Substantia nigra (tissue), 51 donors: ENCODE measurements at places on chromosomes 6 and 20.

GRCh38 chr6:9504191-9504590 is 910.7 kb downstream of the TFAP2A start:
- no peak for DNase-seq

DNA sequence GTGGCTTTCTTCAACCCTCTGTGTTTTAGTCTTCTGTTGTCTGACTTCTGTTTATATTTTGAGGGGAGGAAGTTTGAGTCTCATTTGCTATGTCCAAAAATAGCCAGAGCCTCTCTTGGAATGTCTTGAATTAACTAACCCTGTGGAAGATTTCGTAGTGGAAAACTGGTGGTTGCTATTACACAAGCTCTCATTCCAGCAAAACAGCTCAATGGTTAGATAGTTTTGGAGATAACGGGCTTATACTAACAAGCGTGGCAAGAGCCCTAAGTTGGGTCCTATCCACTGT is 1.6 kb downstream of the CCN2 start:
- DNase-seq = no peak

DNA sequence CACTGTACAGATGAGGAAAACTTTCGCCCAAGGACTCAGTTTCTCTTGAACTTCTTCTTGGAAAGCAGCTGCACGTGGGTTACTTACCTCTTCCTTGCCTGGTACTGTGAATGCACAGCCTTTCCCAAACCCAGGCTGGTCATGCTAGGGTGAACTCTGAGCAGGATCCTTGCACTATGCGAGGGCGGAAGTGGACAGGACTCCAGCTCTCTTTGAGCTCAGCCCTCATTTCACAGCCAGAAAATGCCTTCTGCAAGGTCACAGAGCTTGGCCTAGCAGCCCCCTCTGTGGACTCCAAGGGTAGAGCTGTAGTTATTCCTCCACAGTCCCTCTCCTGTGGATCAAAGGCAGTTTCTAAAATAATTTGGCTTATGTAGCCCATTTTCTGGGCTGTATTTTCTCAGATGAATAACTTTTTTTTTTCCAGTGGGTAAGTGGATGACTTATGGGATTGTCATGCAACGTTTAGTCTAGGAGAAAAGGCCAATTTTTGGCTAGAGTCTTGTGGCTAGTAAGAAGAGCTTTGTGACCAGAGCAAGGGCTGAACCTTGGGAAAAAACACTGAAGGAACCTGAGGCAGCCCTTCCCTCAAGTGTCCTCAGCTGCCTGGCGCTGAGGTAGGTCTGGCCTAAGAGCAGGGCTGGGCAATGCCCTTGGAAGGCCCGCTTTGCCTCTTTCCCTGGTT is 172.7 kb downstream of the SCP2D1 start:
- no peak for DNase-seq

DNA sequence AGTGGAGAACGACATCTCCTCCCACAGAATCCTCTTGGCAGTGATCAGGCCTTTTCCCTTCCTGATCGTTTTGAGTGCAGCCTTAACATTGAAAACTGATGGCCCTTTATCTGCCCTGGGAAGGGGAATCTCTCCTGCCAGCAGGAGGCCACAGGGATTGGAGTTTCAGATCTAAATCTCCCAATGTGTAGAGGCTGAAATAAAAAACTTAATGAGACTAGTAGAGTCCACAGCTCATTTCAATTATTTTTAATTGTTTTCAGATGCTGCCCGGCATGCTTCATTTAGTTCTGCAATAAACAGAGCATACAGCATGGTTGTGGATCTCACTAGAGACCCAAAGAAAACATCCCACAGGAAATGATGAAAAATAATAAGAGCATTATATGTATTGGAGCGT is 662.2 kb upstream of the HS3ST5 start:
- no peak for DNase-seq

GRCh38 chr6:125552819-125553218 is 196.6 kb upstream of the HEY2 start:
- DNase-seq = no peak

GRCh38 chr20:47995661-47996060 is 210.4 kb upstream of the SULF2 start:
- DNase-seq = no peak

GRCh38 chr6:23200946-23201345 is 631.6 kb downstream of the HDGFL1 start:
- no peak for DNase-seq

DNA sequence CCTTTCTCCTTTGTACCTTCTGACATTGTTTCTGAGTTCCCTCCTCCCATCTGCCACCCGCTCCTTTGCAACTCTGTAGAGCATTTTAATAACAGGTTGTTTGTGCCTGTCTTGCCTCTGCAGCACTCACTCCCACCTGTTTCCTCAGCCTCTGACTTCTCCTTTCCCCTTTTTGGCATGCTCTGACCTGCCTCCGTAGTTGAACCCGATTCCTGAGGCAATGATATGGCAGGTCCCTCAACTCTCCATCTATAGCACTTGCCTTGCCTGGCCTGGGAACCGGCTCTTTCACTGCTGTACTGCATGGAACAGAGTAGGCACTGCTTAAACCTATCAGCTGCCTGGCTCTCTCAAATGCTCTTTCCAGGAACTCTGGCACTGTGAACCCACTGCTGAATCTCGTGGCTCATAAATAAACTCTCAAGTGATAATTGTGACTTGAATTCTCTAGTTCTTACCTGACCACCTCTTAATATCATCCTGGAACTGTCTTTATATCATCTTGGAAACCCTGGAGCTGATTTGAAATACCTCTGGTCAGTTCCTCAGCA is 50.3 kb downstream of the UTRN start:
- DNase-seq = no peak

- DNase-seq = no peak
Observed at GRCh38 chr20:63549019-63549418, 1.5 kb upstream of the SRMS start.

DNA sequence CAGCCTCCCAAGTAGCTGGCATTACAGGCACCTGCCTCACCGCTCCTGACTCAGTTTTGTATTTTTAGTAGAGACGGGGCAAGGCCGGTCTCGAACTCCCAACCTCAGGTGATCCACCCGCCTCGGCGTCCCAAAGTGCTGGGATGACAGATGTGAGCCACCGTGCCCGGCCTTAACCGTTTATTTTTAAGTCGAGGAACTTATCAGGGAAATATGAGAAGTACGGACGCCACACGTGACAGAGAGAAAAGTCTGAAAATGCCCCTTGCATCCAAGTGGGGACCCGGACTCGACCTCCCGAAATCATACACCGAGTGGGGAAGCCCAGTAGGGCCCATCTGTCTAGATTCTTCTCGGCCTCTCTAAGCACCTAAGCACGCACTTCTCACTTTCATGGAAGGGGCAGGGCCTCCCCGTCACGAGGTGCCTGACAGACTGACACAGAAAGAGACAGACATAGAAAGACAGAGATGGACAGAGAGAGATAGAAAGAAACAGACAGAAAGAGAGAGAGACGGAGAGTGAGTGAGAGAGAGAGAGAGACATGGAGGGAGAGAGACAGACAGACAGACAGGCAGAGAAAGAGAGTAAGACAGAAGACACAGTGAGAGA is 756.5 kb upstream of the DEFB115 start:
- DNase-seq = no peak

DNA sequence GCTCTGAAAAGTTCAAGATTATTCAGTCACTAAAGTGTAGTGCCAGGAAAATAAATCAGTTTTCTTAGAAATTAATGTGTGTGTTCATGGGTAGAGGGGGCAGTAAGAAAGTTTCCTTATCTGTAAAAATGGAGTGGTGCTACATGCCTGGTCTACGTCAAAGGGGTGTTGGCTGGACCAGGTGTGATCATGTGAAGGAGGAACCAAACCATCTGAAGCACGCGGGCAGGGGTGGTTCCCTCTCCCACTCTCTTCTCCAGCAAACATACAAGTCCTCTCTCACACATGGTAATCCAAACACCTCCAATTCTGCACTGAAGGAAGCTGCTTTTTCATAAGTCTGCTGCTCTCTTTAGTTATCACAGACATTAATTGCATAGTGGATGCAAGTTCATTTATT is 63.1 kb downstream of the CLIC5 start:
- no peak for DNase-seq

- no peak for DNase-seq
Observed at GRCh38 chr6:128370072-128370471, 150.3 kb downstream of the PTPRK start.

GRCh38 chr20:62642666-62643520 is 590 bp downstream of the SLCO4A1 start:
- no peak for DNase-seq

DNA sequence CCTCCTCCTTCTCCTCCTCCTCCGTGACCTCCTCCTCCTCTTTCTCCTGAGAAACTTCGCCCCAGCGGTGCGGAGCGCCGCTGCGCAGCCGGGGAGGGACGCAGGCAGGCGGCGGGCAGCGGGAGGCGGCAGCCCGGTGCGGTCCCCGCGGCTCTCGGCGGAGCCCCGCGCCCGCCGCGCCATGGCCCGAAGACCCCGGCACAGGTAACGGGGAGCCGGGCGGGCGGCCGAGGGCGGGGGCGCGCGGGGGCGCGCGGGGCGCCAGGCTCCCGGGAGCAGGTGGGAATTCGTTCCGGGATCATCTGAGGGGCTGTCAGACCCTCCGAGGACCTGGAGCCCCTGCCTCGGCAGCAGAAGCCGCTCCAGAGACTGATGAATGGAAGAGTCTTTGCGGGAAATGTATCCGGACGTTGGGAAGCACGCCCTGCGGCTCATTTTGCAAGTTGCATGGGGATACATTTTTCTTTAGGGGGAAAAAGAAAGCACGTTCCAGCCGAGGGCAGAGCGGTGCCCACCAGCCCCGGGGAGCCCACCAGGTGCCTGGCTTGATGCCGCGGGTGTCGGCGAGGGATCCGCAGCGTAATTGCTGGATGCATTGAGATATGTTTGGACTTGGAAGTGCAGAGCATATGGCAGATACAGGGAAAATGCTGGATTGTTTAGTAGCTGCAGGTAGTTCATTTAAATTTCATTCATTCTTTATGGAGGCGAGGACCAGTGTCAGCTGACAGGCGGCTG is 394 bp downstream of the MYB start:
- DNase-seq = no peak

GRCh38 chr6:152503546-152503945 is 133.6 kb downstream of the SYNE1 start:
- no peak for DNase-seq

DNA sequence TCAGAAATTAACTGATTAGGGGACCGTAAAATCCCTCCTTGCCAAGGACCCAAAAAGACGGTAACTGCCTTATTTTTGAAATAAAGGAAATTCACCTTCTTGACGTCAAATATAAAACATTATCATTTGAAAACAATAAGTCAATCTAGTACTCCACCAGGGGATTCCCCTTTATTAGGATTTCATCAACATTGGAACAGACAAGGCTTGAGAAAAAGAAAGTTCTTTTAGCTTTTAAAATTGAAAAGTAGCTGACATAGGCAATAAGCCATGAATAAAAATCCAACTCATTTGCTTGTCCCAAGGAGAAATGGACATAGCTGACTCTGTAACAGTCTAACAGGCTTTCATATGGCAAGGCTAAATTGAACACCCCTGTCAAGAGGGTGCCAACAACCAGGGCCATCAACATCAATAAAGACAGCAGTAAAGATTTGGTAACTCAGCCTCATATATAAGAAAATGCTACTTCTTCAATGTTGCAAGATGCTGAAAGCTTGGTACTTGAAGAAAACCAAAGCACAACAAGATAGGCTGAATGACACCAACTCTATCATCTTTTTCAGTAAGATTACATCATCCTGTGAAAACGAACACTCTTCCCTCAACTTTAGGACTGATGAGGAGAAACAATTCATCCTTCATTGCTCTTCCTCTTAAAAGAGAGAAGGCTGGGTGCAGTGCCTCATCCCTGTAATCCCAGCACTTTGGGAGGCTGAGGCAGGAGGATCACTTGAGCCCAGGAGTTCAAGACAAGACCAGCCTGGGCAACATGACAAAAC is 121.0 kb upstream of the PRDM1 start:
- DNase-seq = no peak

GRCh38 chr6:53029257-53029656 is 34.2 kb upstream of the GSTA4 start:
- no peak for DNase-seq
